ENCODE measurements at places on chromosomes 7 and 10.
A peak's percentile ranks its signal among the peaks of the same experiment; 100 is the strongest.

GRCh38 chr10:7135188-7135587, 275.6 kb downstream of the SFMBT2 start:
- no peak for DNase-seq

GRCh38 chr7:108104324-108104723, 25.8 kb downstream of the LAMB4 start:
- no peak for DNase-seq

- DNase-seq: no peak
These were observed 2.0 kb downstream of the REPIN1 start for GRCh38 chr7:150370612-150371071.

DNA sequence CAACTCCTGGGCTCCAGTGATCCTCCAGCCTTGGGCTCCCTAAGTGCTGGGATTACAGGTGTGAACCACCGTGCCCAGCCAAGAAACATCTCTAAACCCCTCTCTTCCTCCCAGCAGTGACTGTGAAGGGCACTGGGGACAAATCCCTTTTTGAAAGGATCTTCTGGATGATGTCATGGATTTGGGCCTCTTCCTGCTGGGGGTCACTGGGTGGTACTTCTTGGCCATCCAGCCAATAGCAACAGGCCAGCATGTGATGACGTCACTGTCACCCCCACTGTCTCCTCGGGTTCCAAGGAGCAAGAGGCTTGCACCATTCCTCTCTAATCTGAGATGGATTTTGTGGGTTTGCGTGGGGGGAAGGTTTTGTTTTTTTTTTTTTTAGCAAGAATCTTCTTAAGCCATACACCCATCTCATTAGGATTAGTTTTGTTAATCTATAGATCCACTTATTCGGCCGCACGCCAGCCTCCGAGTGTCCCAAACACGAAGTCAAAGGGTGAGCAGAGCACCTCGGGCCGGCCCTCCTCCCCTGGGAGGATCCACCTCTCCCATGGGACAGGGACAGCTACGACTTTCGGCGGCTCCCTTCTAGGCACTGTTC, 29.4 kb upstream of the TNRC18 start:
- no peak for DNase-seq

DNA sequence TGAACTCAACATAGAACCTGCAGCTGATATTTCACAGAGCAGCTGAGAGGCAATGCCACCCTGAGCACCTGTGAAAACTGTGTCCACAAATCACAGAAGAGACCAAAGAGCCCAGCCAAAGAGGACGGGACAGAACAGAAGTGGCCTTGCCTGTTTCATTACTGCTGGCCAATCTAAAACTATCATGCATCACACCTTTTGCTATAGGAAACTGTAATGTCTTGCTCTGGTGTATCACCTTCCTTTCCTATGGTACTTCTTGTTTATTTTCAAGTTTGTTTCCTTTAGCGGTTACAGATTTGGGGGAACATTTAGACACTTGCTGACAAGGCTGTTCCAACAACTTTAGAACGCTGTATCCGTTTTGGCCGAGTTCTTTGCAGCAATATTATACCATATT, 80.3 kb downstream of the PIP4K2A start:
- no peak for DNase-seq

- DNase-seq: no peak
These were observed 29.7 kb upstream of the SEC61G start for GRCh38 chr7:54788664-54789063.

DNA sequence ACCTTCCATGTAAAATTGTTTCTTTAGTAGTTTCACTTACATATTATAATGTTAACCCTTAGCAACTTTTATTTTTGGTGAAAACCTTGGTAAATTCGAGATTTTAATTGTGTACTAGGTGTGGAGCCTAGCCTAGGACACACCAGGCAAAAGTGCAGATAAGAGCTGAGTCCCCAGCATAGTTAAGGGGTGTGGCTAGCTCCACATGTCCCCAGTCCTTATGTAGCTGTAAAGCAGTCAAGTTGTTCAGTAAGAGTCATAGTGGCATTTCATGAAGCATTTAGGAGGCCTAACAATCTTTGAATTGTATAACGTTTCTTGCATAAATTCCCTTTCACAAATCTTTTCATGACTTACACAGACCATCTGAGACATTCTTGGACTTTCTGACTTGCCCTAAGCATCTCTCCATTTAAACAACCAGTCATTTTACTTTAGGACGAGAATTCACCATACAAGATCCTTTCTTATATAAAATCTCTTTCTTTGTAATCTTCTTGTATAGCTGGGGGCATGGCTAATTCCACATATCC, 53.8 kb upstream of the INHBA start:
- DNase-seq: no peak

DNA sequence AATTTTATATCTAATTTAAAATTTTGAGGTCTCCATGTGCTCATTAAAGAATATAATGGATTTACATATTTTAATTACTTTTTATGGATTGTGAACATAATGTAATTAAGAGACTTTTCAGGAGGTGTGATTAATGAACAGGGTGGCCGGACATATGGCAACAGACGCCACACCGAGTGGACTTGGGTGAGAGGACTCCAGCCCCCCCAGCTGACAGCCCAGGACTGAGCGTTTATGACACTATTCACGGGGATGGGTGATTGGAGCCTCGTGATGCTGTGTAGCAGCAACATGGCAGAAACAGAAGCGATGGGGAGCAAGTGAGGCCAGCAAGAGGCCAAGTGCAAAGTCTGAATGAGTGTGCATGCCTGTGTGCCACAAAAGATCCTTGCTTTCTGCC, 1176.9 kb downstream of the TYW1 start:
- no peak for DNase-seq

DNA sequence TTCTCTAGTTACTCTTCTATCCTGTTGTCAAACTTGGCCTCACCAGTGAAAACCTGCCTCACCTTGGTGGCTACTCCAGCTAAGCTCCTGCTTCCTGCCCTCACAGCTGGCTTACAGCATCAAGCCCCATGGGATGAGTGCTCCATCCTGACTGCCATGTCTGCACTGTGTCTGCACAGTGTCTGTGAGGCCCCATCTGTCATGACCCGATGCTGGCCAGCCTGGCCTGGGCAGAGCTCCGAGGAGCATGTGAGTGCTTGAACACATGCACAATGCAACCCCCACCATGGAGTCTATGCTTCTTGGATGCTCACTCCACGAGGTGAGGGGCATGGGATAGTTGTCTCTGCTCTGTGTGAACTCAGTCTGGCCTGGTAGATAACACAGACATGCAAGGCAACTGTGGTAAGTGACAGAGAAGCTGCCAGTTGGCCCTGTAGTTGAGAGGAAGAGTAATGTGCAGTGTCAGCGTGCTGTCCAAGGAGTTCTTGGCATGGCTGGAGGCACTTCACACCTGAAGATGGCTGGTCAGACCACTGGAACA, 207.1 kb upstream of the ZNF32 start:
- DNase-seq: no peak

DNA sequence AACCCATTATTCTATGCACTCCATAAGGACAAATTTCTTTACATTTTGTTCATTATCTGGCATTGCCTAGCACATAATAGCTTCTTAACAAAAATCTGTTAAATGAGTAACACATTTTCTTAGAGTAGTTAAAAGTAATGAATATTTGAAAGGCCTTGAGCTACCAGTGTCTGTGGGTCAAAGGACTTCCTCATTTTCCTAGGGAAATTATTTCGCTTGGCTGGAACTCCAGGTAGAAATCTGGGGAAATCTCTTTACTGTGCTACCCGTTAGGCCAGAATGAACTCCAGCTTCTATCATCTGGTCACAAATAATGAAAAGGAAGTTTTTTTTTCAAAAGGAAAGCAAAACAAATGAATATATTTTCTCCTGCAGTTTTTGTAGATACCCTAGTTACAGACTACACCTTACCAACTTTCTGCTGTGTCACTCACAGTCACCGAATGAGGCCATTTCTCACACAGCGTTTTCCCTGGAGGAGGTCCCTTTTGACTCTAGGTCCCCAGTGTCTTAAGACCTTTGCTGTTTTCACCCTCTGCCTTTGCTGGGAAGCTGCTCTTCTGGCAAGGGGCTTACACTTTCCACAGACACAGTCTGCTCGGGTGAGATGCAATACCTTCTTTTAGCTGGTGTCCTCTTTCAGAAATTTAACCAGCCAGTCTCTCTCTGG, 1.6 kb downstream of the SAMD9L start:
- no peak for DNase-seq

GRCh38 chr7:31488562-31489203, 25.2 kb upstream of the ITPRID1 start:
- DNase-seq: no peak

- DNase-seq: no peak
These were observed 2.9 kb downstream of the UNCX start for GRCh38 chr7:1235501-1236131.

DNA sequence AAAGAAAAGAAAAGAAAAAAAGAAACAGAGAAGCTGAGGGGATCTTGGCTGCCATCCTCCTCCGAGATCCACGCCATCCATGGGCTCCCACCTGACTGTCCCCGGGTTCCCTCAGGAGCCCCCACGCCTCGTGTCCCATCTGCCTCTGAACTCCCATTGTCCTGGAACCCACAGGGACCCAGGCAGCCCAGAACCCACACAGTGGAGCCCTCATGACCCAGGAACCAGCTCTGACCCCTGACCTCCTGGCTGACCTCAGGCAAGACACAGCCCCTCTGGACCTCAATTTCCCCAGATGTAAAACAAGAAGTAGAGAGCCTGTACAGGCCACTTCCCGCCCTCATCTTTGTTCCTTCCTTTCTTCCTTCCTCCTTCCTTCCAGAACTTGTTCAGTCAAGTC, 40.4 kb downstream of the RASGEF1A start:
- DNase-seq: no peak

GRCh38 chr7:76300166-76300731, 2.2 kb upstream of the HSPB1 start:
- no peak for DNase-seq

DNA sequence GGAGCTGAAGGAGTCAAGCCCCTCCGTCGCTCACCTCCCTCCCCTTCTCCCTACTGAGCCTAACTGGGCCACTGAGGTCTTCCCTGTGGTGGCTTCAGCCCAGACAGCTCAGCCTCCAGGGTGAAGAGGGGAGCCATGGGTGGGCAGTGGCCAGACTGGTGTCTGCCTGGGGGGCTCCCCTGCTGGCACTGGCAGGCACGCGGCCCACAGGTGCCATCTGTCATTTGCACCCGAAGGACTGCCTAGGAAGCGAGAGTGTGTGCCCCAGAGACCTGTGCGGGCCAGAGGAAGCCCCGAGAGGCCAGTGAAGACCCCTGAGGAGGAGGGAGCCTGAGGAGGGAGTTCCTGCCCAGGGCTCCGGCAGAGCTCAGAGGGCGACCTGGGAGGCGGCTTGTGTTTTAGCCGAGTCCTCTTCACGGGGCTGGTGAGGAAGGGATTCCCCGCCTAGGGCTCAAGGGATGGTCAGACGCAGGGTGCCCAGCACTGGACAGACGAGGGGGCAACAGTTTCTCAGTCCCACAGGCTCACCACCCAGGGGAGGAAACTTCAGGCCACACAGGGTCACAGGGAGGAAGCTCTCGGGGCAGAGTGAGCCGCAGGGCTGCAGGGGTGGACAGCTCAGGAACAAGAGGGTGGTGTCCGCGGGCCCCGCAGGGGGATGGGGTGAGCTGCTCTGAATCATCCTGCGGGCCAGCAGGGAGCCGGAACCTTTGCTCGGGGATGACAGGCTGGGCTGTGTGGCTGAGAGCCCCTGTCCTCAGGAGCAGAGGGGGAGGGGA, 76.2 kb upstream of the PPP2R2D start:
- DNase-seq: no peak

- no peak for DNase-seq
These were observed 30.3 kb downstream of the SKIDA1 start for GRCh38 chr10:21495002-21495751.

- no peak for DNase-seq
These were observed 318.3 kb upstream of the ZMIZ1 start for GRCh38 chr10:78750418-78750817.

DNA sequence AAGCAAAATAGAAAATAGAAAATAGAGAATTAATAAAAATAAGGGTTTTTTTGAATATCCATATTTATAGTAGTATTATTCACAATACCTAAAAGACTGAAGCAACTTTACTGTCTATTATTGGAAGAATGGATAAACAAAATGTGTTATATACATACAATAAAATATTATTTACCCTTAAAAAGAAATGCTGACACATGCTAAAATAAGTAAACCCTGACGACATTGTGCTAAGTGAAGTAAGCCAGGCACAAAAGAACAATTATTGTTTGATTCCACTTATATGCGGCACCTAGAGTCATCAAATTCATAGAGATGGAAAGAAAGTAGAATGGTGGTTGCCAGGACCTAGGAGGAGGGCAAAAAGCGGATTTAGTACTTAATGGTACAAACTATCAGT, 39.0 kb downstream of the LRRC17 start:
- no peak for DNase-seq

- no peak for DNase-seq
These were observed 35.6 kb downstream of the VPS41 start for GRCh38 chr7:38873433-38873832.

GRCh38 chr10:49001870-49002672, 62.4 kb upstream of the LRRC18 start:
- no peak for DNase-seq

- no peak for DNase-seq
These were observed 135.4 kb upstream of the PHF14 start for GRCh38 chr7:10838228-10838627.

- no peak for DNase-seq
These were observed 1.8 kb downstream of the LRRC17 start for GRCh38 chr7:102914585-102914984.

DNA sequence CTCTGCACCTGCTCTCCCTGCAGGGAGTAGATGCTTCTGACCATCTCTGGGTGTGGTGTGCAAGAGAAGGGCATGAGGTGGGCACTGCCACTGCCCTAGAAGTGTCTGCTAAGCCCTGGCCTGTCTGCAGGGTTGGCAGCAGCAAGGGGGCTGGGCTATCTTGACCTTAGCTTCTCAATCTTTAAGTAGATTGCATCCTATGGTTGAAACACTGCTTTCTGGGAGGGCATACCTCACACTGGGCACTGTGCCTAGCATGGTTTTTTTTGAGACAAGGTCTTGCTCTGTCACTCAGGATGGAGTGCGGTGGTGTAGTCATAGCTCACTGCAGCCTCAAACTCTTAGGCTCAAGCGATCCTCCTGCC, 54.9 kb downstream of the CLIP2 start:
- DNase-seq: no peak

DNA sequence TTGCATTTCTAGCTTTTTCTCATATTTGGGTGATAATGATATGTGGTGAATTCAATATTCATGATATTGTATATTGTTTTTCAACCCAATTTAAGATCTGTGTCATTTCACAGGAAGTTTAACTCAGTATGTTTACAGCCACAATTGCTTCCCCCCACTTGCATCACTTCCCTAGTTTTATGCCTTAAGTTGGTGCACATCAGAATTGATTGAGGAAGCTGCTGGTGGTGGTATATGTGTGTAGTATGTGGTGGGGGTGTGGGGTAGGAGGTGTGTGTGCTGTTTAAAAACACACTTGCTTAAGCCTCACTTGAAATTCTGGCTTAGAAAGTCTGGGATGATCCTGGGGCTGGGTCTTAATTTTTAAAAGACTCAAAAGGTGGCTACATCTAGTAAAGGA, 245.1 kb upstream of the AOAH start:
- DNase-seq: peak; percentile 9

DNA sequence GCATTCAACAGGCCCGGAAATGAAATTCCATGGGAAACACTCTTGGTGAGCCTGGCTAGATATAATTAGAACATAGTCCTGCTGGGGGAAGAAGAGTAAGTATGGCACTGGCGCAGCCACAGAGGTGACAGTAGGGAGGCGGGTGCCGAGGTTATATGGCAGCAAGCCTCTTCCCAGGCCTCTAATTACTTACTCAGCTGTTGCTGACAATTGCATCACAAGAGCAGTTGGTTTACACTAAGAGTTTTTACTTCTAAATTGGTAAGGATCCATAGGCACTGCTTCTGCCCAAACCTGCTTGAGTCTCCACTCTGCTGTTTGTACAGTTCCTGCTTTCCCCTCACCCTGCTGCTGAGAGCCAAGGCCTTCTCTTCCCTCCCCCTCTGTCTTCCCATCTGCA, 93.3 kb upstream of the DUSP5 start:
- DNase-seq: no peak

Data from stimulated activated CD8-positive, alpha-beta memory T cell treated with anti-CD3 and anti-CD28 coated beads, Interleukin-2, amount 100 ng/mL, for 1 hour (primary cell).